EL (cell line): ENCODE measurements at places on chromosomes 16 and 17.
A peak's percentile ranks its signal among the peaks of the same experiment; 100 is the strongest.

- no peak for DNase-seq
These were observed 176.4 kb downstream of the SHISA9 start for GRCh38 chr16:13077816-13078215.

- no peak for DNase-seq
These were observed 219.3 kb downstream of the XYLT1 start for GRCh38 chr16:17251496-17251895.

DNA sequence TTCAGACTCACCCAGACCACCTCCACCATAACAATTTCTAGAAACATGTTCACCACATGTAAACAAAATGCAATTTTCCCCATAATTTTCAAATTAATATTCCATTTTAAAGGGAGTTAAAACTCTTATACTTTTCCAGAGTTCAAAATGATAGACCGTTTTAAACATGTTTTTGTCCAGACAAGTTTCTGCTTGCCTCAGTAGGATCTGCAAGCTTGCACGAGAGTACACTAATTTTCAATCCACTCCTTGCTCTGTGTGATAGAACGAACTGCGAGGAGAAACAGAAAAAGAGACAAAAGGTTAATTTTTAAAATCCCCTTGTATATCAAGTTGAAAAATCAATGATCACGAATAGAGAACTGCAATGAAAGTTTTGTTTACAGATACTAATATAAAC is 7.1 kb downstream of the FAHD1 start:
- DNase-seq: no peak

DNA sequence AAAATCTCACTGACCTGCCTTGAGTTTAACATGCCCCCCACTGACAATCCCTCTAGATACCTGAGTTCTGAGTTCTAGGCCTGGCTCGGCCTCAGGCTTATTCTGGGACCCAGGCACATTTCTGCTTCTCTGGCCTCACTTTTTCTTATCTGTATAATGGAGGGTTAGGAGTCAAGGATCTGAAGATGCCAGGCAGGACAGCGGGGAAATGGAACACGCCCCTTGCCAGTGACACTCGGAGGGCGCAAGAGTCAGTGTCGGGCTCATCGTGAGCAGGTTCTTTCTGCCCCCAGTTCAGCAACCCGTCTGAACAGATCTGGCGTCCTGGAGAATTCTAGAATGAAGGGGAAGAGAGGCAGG is 567 bp upstream of the MT3 start:
- DNase-seq: no peak

GRCh38 chr16:8730335-8730915 is 56.0 kb downstream of the ABAT start:
- DNase-seq: no peak

GRCh38 chr16:55036371-55036821 is 105.7 kb downstream of the IRX5 start:
- DNase-seq: no peak

DNA sequence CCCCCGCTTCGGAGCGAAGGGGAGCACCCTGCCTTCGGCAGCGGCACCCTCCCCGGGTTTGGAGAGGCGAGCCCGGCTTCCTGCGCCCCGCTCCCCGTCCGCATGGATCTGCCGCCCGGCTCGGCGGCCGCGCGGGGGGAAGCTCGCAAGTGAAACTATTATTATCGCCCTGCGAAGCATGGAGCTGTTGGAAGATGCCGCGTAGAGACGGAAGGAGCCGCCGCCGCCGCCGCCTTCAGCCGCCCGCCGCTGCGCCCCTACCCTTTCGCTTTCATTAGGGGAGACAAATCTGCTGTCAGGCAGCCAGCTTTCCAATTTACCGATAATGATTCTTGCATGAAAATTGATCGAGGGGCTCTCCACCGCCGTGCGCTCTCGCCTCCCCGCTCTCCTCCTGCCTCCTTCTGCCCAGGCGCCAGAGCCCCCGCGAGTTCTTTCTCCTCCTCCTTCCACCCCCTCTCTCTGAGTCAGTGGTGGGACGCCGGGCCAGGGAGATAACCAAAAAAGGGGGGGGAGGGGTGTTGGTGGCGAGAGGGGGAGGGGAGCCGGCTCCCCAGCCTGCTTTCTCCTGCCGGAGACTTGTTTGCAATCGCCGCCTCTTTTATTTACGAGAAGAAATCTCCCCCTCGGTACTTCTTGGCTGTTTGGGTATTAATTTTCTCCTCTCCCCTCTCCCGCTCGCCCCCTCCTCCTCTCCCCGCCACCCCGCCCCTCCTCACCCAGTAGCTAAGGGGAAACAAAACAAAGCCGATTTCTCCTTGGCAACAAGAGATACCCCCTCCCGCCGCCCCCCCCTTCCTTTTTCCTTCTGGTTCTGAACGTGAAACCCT is 58.0 kb upstream of the GSE1 start:
- peak; percentile 82 for DNase-seq

- DNase-seq: no peak
These were observed 3.0 kb upstream of the CDH15 start for GRCh38 chr16:89168381-89169189.

GRCh38 chr16:81497690-81498089 is 53.1 kb downstream of the CMIP start:
- DNase-seq: no peak

DNA sequence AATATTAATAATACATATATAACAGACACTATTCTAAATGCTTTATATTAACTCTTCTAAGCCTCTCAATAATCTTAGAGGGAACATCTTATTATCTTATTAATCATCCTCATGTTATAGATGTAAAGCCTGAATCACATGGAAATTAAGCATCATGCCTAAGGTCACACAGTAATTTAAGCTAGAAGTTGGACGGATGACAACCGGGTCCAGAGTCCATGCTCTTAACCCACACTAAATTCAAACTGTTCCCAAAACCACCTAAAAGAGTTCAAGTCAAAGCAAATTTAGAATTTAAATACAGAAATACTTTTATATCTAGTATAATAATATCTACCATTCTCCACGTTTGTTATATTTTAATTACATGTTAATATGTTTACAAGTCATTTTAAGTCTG is 193.3 kb downstream of the CEP112 start:
- no peak for DNase-seq

GRCh38 chr17:76189247-76189646 is 48.2 kb upstream of the FOXJ1 start:
- no peak for DNase-seq

DNA sequence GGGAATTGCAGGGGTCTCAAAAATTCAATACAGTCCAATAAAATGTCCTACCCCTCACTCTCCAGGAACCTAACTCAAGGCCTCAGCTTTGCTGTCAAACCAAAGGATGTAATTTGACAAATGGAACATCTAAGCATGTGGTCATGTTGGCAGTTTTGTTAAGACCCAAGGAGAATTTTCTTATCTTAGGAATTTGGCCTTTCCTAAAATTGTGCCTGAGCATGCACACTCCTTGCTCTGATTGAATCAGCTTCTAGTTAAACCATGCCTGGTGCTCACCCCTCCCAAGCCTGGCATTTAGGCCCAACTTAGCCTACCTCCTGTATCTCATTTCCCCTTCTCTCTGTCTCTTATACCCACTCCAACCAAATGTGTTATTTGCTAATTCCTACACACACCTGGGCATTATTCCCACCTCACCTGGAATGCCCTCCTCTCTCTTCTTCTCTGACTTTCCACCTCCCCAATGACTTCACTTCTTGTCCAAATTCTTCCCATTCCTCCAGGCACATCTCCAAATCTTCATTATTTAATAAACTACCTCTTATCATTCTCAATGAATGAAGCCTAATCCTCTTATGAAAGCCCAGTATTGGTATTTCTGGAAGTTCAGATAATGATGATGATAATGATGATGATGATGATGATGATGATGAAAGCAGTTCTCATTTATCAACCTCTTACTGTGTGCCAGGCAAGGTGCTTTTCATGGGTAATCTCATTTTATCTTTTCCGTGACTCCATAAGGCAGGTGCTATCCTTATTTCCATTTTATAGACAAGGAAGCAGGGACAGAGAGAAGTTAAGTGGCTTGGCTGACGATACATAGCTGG is 178.0 kb upstream of the IRX6 start:
- no peak for DNase-seq

DNA sequence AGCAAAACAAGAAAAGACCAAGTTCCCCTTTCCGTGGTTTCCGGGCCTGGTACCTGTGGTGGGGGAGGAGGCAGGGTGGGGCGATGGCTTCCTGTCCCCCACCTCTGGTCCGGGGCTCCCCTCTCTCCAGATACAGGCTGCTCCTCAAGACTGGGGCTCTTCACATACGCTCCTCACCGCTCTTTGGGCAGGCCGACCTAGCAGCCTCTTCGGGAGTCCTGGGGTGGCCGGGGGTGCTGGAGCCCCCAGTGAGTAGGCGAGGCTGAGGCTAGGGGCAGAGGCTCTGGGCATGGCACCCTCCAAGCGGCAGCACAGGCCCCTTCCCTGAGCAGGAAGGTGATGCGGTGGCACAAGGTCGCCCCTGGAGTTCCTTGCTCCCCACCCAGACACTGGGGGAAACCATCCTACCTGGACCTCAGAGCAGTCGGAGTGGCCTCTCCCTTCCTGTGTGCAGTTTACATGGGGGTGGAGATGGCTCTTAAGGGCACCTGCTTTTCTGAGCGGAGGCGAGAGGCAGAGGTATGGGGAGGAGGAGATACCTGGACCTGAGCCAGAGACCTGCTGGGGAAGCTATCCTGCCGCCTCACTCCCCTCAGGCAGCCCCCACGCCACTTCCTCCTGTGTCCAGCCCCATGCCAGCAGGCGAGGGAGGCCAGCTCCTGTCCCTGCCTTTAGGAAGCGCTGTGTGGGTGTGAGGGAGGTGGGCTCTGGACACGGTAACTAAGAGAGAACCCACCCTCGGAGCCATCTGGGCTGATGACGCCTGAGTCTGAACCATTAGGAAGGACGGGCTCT is 891 bp downstream of the CORO1A start:
- DNase-seq: no peak

GRCh38 chr16:57358527-57359095 is at the start of gene CCL22:
Gene CCL22, plus strand, starts transcription at chr16:57358783. Its CDS starts 34 bp downstream, at chr16:57358817.
- DNase-seq: no peak

GRCh38 chr16:58123896-58124600 is 5.1 kb downstream of the CFAP20 start:
- no peak for DNase-seq

DNA sequence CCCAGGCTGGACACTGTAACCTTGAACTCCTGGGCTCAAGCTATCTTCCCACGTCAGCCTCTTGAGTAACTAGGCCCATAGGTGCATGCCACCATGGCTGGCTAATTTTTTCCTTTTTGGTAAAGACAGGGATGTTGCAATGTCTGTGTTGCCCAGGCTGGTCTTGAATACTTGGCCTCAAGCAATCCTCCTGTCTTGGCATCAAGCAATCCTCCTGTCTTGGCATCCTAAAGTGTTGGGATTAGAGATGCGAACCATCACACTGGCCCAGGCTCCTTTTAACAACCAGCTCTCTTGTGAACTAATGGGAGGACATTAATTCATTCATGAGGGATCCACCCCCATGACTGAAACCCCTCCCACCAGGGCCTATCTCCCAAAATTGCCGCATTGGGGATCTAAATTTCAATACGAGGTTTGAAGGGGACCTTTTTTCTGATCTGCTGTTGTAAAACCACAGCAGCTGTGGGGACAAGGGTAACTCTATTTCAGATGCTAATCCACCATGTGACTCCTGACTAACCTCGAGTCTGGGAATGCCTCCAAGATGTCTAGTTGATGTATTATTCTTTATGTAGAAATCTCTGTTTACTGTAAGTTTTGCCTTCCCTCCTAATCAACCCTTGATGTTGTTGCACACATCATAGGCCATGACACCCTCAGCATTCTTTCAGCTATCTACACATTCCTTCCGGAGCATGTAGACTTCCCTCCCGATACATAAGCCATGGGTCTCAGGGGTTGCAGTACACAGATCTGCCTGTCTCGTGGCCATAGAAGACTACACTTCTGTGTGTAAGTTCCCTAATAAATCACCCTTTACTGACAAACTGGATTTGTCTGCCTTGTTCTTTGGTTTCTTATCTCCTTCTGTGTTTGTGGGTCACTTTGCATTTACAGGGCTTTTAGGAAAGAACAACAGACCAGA is 37.6 kb downstream of the RNF112 start:
- peak; percentile 95 for DNase-seq

DNA sequence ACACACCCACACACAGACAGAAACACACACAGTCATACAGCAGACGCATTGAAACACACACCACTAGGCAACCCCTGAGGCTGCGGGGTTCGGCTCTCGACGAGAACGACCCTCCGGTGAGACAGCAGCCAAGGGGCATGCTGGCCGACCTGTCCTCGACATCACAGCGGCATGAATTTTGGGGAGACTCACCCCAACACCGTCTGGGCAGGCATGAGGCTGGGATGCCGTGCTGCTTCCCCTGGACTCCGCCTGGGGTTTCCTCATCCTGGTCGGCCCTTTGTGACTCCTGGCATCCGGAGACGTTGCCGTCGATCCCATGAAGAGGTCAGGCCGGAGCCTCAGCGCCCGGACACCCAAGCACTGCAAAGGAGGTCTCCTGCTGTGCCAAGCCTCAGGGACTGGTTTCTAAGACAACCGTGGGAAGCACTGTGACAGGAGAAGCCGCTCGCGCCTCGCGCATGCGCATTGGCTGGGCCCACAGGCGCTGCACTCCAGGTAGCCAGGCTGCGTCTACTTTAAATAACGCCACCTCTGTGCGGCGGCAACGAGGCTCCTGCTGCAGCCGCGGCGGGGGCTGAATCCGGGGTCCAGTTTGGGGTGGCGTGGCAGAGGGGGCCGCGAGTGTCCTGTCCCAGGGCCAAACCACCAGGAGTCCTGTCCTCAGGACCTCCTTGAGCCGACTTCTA is 13.8 kb upstream of the KCNJ18 start:
- DNase-seq: no peak

DNA sequence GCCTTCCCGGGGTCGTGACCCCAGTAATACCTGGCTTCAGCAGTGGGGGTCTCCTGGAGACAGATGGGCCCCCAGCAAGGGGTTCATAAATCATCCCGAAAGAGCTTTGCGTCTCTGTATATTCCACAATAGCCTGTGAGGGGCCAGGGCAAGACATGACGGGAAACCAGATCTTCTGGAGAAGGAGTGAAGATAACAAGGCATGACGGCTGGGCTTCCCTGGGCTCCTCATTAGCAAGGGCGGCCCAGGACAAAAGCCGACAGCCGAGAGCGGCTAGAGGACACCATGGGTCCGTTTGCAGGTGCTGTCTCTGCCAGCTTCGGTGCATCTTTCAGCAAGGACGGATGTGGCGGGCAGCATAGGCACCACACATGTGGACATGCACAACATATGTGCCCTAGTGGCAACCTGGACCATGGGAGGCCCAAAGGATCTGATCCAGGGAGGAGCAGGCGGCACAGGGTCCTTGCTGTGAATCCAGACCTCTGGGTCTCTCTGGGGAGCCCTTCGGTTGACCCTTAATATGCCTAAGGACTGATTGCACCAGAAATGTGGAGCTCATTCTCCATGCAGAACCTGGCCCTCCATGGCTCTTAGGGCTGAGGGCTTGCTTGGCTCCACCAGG is 136.9 kb upstream of the FOXF1 start:
- DNase-seq: no peak

- DNase-seq: no peak
These were observed 7.5 kb upstream of the HEATR3 start for GRCh38 chr16:50058091-50058771.
